Activated naive CD8-positive, alpha-beta T cell treated with anti-CD3 and anti-CD28 coated beads, Interleukin-2, amount 10 ng/mL, durations not matched to agents 7 days and 5 days (primary cell): ENCODE measurements at places on chromosomes 12 and 14. TPM values are rescaled to one million over a fixed set of nuclear protein-coding genes. Genes with fewer than 3 reads are reported as not detected.

Gene ARMH4
- total RNA-seq, result not detected

- no peak for DNase-seq
These were observed 6.0 kb downstream of the EID3 start for GRCh38 chr12:104309446-104309993.

- DNase-seq, result no peak
These were observed 1273.1 kb upstream of the TMEM132C start for GRCh38 chr12:126993898-126994297.

- DNase-seq, result no peak
These were observed 73.6 kb downstream of the RPS29 start for GRCh38 chr14:49512571-49512970.
